ENCODE measurements at places on chromosomes 2 and 18.
A peak's percentile ranks its signal among the peaks of the same experiment; 100 is the strongest.

- DNase-seq: peak; percentile 40
Measured at GRCh38 chr2:207073801-207074678, 91.7 kb downstream of the KLF7 start.

- DNase-seq: no peak
Measured at GRCh38 chr2:8234757-8235374, 447.0 kb upstream of the ID2 start.

DNA sequence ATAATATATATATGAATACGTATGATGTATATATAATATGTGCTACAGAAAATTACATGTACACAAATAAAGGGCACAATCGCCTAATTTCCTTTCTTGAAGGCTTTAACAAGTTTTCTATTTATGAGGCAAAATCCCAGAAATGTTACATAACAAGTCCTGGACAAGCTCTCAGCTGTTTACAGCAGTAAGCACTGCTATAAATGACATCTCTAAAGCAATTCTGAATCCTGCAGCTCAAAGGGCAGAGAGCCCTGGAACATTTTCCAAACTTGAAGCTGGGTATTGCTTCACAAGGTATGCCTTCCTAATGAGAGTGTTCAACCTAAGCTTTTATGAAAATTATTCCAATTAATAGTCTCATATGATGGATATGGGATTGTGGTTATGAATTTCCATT, 222.3 kb upstream of the GCFC2 start:
- DNase-seq: no peak

GRCh38 chr18:35139517-35139916, 98.3 kb downstream of the MAPRE2 start:
- no peak for DNase-seq

GRCh38 chr2:68942827-68943226, 9.9 kb downstream of the GKN2 start:
- DNase-seq: no peak

DNA sequence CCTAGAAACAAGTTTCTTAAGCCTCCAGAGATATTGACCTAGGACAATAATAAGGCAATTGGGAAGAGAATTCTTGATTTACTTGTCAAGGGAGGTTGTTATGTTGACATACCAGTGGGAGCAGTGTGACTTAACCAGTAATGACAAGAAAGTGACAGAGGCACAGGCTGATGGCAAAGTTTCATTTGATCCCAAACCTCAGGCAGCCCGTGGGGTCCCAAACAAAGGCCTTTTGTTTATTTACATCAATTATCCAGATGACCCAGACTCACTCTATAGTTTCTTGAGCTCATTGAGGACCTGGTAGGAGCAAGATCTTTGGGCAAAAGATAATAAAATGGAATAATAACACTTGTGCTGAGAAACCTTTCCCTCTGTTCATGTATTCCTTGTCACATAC, 336.8 kb downstream of the ARL6IP6 start:
- DNase-seq: no peak

GRCh38 chr18:69752737-69753380, 194.8 kb downstream of the CD226 start:
- no peak for DNase-seq

DNA sequence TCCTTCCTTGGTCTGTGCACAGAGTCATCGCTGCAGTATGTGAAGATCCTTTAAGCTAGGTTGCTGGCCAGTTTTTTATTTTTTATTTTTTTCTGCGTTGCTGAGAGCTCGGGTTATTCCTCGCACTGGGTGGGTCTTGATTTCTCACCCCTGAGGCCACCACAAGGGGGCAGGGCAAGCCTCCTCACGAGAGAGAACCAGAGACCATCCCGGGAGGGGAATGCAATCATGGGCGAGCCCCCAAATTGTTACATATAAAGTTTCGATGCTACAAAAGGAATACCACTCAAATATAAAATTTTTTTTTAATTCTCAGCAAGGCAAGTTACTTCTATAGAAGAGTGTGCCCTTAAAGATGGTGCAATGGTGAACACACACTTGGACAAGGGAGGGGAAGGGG, 24.9 kb downstream of the HTR2B start:
- DNase-seq: peak; percentile 9

- no peak for DNase-seq
Measured at GRCh38 chr18:10856132-10856531, 293.2 kb downstream of the PIEZO2 start.

GRCh38 chr2:140502951-140503630, 1627.7 kb downstream of the LRP1B start:
- no peak for DNase-seq

GRCh38 chr2:58449286-58450010, 208.3 kb upstream of the FANCL start:
- DNase-seq: peak; percentile 40

- DNase-seq: peak; percentile 83
Measured at GRCh38 chr2:156405586-156405985, 30.6 kb upstream of the GPD2 start.
